ENCODE measurements at places on chromosomes 3 and 15.

DNA sequence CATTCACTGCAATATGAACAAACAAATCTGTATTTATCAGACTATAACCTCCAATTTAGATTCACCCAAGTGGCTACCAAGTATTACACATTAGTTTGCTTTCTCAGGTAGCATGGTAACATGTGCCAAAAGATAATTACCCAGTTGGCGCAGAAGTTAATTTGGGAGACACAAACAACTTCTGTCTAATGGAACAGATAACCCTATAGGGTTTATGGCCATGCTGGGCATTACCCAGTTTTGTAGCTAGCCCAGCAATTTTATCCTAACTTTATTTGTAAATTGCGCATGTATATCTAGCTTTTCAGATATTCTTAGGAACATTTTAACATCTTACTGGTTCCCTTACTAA lies 780 bp downstream of the RPL22L1 start:
- no peak for DNase-seq

DNA sequence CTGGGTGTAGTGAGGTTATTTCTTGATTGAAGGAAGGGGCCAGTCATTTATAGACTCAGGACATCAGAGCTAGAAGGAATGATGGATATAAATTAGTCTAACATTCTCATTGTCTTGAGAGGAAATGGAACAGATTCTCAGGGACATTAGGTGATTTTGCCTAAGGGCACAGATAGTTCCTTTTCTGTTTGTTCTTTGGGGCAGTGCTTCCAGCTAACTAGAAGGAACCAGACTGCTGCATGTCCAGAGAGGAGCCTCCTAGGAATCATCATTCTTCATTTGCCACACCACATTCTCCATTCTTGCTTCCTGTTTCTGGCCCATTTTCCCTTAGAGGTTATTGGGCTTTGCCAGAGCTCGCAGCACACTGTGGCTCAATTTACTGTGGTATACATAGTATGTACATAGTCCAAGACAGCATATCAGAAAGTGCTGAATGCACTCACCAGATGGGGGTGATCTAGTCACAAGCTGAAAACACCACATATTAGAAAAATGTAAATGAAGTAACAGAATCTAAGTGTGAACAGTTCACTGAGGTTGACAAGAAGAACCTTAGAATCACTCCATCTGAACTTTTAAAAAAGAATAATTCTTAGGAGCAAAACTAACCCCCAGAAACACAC lies 62.7 kb upstream of the MYZAP start:
- DNase-seq, result no peak

DNA sequence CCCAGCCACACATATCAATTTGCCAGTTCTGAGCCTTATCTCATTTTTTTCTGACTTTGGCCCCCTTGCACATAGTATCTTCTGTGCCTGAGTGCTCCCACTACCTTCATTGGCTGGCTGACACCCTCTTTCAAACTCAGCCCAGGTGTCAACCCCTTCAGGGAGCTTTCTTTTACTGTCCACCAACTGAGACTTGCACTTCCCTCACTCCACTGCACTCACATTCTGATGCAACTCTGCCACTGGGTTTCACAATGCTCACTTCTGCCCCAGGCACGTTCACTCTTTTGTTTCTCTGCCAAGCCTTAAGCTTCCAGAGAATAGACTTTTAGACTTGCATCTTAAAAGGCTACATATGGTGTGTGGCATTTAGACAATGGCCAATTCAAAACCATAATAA lies 101.5 kb upstream of the CBLB start:
- no peak for DNase-seq

GRCh38 chr3:136236109-136236508 lies 14.0 kb upstream of the PCCB start:
- DNase-seq, result no peak

DNA sequence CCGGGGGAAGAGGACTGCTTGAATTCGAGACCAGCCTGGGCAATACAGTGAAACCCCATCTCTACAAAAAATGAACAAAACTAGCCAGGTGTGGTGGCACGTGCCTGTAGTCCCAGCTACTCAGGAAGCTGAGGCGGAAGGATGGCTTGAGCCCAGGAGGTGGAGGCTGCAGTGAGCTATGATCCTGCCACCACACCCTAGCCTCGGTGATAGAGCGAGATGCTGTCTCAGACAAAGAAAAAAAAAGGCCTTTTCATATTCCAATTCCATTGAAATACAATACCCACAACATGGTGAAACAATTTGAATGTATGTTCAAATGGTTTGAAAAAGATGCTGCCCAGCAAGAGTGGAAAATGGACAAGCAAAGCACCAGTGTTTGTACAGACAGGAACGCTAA lies 61.8 kb upstream of the ZNF148 start:
- no peak for DNase-seq

- DNase-seq, result no peak
Measured at GRCh38 chr3:18739099-18739433, 313.9 kb upstream of the SATB1 start.

- no peak for DNase-seq
Measured at GRCh38 chr15:99435113-99435695, 130.6 kb upstream of the MEF2A start.

GRCh38 chr15:64247906-64248541 lies 85.2 kb upstream of the PPIB start:
- DNase-seq, result no peak

- no peak for DNase-seq
Measured at GRCh38 chr15:77409259-77410156, 10.4 kb downstream of the PEAK1 start.
